Progenitor cell of endocrine pancreas (in vitro differentiated cells): ENCODE measurements at places on chromosomes 1 and 21. TPM values are rescaled to one million over a fixed set of nuclear protein-coding genes. Genes with fewer than 3 reads are reported as not detected.

TNFRSF1B gene
- total RNA-seq, result not detected in 2 replicates

DNA sequence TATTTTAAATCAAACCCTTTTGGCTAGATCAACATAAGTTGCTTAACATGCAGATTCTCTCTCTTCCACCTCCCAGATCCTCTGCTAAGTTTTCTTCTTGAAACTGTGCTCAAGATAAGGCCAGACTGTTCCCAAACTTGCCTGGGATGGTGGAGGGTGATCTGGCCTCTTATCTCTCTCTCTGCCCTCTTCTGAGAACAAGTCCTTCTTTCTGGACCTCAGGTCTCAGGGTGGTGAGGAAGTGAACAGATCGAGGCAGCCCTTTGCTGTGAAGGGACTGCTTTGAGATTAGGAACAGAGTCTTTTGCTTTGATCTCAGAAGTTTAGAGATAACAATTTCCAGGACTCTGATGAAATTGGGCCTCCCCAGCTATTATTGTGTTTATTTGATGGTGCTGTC is 70.7 kb downstream of the HUNK start:
- H3K27me3 ChIP-seq, result no peaks in the 10 kb centered on the region
- H3K36me3 ChIP-seq, result peaks cover 26% of the 10 kb centered on the region
- no peak for DNase-seq
- no peak overlapping the region for H3K4me3 ChIP-seq
- H3K27ac ChIP-seq, result no peak overlapping the region

DMRTA2 gene
- total RNA-seq, result 0.20 TPM in 1 of 2 replicates, not detected in the other

DNA sequence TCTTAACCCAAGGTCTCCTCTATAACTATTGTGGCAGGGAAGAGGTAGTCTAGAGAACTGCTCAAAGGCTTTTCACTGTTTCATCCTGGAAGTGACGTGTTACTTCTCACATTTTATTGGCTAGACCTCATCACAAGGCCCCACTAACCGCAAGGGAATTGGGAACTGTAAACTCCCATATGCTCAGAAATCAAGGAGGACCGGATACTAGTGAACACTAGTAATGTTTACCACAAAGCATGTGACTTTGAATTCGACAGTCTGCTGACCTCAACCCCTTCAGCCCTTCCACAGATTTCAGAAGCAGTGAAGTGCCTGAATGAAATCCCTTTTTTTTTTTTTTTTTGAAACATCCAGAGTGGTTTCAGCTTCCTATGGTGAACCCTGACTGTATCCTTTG is 3.4 kb upstream of the EEIG2 start:
- peaks cover 4% of the 10 kb centered on the region for H3K4me1 ChIP-seq
- DNase-seq, result no peak
- no peaks in the 10 kb centered on the region for H3K27me3 ChIP-seq
- H3K4me3 ChIP-seq, result no peak overlapping the region
- no peak overlapping the region for H3K27ac ChIP-seq
- H3K36me3 ChIP-seq, result no peaks in the 10 kb centered on the region

DNA sequence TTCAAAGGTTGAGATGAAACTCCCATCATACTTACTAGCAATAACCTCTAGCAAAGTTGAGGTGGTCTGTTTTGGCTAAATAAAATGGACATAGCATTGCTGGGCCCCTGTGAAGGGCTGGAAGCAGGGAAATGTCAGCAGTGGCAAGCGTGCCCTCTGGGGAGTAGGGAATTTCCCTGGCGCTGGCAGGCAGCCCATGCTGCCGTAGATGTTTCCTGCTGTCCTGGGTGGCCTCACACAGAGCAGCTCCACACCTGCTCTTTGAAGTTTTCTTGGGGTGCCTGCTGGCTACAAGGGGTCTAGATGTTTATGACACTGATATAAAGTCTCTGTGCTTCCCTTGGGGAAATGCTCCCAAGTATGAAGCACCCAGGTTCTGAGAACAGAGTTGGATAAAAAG is 30.2 kb downstream of the ADARB1 start:
- H3K4me1 ChIP-seq, result peaks cover 3% of the 10 kb centered on the region
- H3K27me3 ChIP-seq, result no peaks in the 10 kb centered on the region
- no peak for DNase-seq
- H3K4me3 ChIP-seq, result no peak overlapping the region
- H3K36me3 ChIP-seq, result no peaks in the 10 kb centered on the region

PATJ gene
- 122 and 126 TPM in 2 replicates for total RNA-seq

ATAD3B gene
- total RNA-seq, result 36.7 and 42.0 TPM in 2 replicates

GRCh38 chr1:60857851-60858250 is 224.5 kb upstream of the NFIA start:
- no peak overlapping the region for H3K4me3 ChIP-seq
- no peak overlapping the region for H3K27ac ChIP-seq
- DNase-seq, result no peak
- no peaks in the 10 kb centered on the region for H3K36me3 ChIP-seq
- peaks cover 20% of the 10 kb centered on the region for H3K27me3 ChIP-seq

DNA sequence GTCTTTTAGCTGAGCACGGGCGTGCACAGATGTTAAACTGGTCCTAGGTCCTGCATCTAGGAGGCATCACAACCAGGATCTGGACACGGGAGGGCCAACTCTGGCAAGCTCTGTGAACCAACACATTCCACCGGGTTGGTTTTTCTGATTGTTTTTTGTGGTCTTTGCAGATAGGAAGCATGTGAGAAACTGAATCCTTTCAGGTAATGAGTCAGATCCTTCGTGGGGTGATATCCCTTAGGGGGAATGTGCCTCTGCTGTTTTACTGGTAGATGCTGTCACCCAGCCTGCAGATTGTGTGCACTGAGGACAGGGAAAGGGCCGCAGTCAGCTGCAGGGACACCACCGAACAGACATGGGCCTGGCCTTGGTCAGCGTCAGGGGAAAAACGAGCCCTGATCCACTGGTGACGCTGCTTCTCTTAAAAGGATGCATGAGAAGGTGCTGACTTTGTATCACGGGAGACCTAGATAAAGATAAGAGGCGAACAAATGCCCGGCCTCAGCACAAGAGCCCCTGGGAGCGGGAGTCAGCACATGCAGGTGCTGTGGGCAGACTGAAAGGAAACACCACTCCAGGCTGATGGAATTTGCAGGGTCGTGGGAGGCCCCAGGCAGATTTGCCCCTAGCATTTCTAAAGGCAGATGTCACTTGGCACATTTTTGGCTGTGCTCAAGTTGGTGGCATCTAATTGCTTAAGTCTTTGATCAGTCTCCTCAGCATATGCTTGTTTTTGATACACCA is 51.1 kb downstream of the DOP1B start:
- peaks cover 51% of the 10 kb centered on the region for H3K4me1 ChIP-seq
- H3K27me3 ChIP-seq, result no peaks in the 10 kb centered on the region
- H3K4me3 ChIP-seq, result no peak overlapping the region
- DNase-seq, result no peak
- peak overlapping the region; percentile 35 for H3K27ac ChIP-seq

TFF1 gene
- 0.77 TPM in 1 of 2 replicates, not detected in the other for total RNA-seq

DNA sequence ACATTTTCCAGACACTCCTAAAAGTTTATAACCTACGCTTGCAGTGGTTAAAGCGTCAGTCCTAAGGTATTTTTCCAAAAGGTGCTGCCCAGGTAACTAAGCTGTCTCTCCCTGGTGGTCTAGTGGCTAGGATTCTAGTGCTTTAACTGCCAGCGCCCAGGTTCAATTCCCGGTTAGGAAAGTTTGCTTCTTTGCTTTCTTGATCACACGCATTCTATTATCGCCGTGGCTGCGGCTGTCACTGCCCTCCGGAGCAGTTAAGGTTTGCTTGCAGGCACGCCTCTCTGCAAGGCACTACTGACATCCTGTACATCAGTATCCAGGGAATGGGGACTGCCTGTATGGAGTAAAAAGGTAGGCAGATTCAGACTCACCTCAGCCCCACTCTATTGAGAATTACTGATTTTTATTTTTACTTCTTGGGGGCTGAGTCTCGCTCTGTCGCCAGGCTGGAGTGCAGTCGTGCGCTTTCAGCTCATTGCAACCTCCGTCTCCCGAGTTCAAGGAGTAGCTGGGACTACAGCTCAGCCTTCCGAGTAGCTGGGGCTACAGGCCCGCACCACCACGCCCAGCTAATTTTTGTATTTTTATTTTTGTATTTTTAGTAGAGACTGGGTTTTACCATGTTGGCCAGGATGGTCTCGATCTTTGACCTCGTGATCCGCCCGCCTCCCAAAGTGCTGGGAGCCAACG is 53.2 kb upstream of the CFAP126 start:
- H3K27ac ChIP-seq, result no peak overlapping the region
- no peak overlapping the region for H3K4me3 ChIP-seq
- H3K36me3 ChIP-seq, result peaks cover 3% of the 10 kb centered on the region

DNA sequence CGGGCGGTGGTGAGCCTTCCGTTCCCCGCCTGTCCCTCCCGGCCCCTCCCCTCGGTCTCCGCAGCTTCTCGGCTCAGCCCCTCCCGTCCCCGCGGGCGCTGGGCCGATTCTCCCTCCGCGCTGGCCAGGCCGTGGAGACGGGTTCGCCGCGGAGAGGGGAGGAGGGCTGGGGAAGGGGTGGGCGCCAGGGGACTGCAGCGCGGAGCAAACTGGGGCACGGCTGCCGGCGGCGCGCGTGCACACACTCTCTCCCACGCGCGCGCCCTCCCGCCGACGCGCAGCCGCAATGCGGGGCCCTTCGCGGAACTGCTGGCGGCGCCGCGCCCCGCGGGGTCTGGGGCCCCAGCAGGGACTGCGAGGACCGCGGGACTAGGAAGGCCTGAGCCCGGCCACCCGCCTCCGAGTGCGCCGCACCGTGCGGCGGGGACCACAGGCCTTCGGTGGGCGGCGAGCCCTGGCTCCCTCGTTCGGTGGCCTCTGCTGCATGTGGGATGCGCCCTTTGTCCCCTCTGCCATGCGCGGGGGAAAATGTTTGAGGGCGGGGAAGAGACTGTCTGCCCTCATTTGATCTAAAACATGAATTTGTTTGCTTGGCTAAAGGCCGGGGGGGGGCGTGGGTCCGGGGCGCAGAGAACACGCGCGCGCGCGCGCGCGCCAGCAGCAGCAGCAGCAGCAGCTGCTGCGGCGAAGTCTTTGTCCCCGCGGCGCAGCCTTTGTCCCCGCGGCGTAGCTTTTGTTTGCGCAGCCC is 90.7 kb upstream of the VAMP3 start:
- DNase-seq, result peak; percentile 69
- H3K27ac ChIP-seq, result peak overlapping the region; percentile 91
- H3K4me3 ChIP-seq, result peak overlapping the region; percentile 75
- H3K27me3 ChIP-seq, result peaks cover 4% of the 10 kb centered on the region
- no peaks in the 10 kb centered on the region for H3K36me3 ChIP-seq
- H3K4me1 ChIP-seq, result no peaks in the 10 kb centered on the region
